H1 (cell line): ENCODE measurements at places on chromosomes 4 and X. TPM values are rescaled to one million over a fixed set of nuclear protein-coding genes. Genes with fewer than 3 reads are reported as not detected.

ZNF595 gene
- 20.3 and 22.5 TPM in 2 replicates for total RNA-seq

- peaks cover 9% of the 10 kb centered on the region for H3K36me3 ChIP-seq
- H3K27ac ChIP-seq, result no peak overlapping the region
- no peak overlapping the region for H3K4me3 ChIP-seq
- DNase-seq, result no peak
- H3K4me1 ChIP-seq, result no peaks in the 10 kb centered on the region
Measured at GRCh38 chr4:114479595-114479994, 119.0 kb upstream of the UGT8 start.

DNA sequence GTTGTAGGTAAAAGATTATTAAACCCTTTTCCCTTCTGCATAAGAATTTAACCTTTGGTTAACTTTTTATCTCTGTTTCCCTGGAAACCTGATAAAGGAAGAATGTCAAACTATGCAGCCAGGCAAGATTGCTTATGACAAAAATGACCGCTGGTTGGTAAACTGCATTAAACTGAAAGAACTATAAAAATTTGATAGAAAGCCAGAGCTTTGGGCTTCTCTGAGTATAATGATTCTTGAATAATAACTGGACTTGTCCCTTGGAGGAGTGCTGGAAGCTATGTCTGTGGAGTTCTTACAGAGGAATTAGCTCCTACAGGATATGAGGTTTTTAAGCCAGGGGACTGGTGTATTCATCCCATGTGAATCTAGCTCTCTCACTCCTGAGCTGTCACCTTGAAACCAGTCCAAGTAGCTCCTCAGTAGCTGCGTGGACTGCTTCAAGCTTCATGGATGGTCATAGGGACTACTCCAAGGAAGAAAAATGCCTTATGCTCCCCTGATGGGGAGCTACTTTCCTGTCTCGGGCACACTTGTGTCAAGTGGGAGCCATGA is 52.0 kb downstream of the RASL11B start:
- no peak overlapping the region for H3K4me3 ChIP-seq
- H3K36me3 ChIP-seq, result no peaks in the 10 kb centered on the region
- no peak for DNase-seq
- H3K27ac ChIP-seq, result no peak overlapping the region
- H3K4me1 ChIP-seq, result no peaks in the 10 kb centered on the region

CXXC4 gene
- total RNA-seq, result 1.8 TPM in 2 replicates

ASMT gene
- 1.4 and 1.5 TPM in 2 replicates for total RNA-seq

AGA gene
- 8.1 and 8.5 TPM in 2 replicates for total RNA-seq

DNA sequence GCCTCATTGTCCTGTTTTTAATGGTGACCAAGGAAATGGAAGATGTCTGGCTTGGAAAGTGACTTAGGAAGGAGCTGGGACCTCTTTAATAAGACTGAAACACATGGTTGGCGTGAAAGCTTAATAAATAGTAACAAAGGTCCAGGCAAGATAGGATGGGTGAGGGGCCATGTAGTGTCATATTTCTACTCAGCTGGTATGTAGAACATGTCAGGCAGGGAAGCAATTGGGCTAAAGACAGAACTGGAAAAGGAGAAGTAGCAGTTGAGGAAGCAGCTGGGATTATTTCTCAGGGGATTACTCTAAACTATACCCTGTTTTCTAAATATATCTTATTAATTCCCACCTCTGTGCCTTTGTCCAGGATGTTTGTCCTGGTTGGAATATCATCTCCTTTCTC is 18.6 kb downstream of the ITGB1BP2 start:
- DNase-seq, result no peak
- no peak overlapping the region for H3K4me3 ChIP-seq
- H3K36me3 ChIP-seq, result no peaks in the 10 kb centered on the region
- no peak overlapping the region for H3K27ac ChIP-seq

GRCh38 chr4:12270546-12270945 is 841.9 kb upstream of the HS3ST1 start:
- no peaks in the 10 kb centered on the region for H3K36me3 ChIP-seq
- no peak for DNase-seq
- no peak overlapping the region for H3K27ac ChIP-seq
- H3K4me3 ChIP-seq, result no peak overlapping the region
- no peaks in the 10 kb centered on the region for H3K27me3 ChIP-seq

- DNase-seq, result no peak
- no peaks in the 10 kb centered on the region for H3K27me3 ChIP-seq
- no peak overlapping the region for H3K27ac ChIP-seq
- no peak overlapping the region for H3K4me3 ChIP-seq
- no peaks in the 10 kb centered on the region for H3K4me1 ChIP-seq
Measured at GRCh38 chr4:16489226-16489625, 263.0 kb upstream of the TAPT1 start.

SRPX gene
- 10.4 TPM in 2 replicates for total RNA-seq

PRSS12 gene
- total RNA-seq, result 7.1 and 9.3 TPM in 2 replicates

GRCh38 chr4:139493176-139493575 is 39.3 kb downstream of the RAB33B start:
- DNase-seq, result no peak
- H3K27ac ChIP-seq, result no peak overlapping the region
- peaks cover 4% of the 10 kb centered on the region; the same call in 1 of the 2 replicates for H3K4me1 ChIP-seq
- H3K27me3 ChIP-seq, result no peaks in the 10 kb centered on the region
- no peak overlapping the region for H3K4me3 ChIP-seq

TRIM61 gene
- 4.1 and 5.0 TPM in 2 replicates for total RNA-seq

MAGEA2B gene
- 0.29 TPM in 1 of 2 replicates, not detected in the other for total RNA-seq

- peaks cover 9% of the 10 kb centered on the region for H3K4me1 ChIP-seq
- no peaks in the 10 kb centered on the region for H3K27me3 ChIP-seq
- no peaks in the 10 kb centered on the region for H3K36me3 ChIP-seq
- peak; percentile 34 for DNase-seq
- no peak overlapping the region for H3K27ac ChIP-seq
Measured at GRCh38 chr4:186132577-186133242, 28.2 kb downstream of the FAM149A start.

- no peaks in the 10 kb centered on the region for H3K36me3 ChIP-seq
- no peaks in the 10 kb centered on the region for H3K4me1 ChIP-seq
- DNase-seq, result no peak
- H3K27ac ChIP-seq, result no peak overlapping the region
- H3K27me3 ChIP-seq, result no peaks in the 10 kb centered on the region
- no peak overlapping the region for H3K4me3 ChIP-seq
Measured at GRCh38 chrX:28670074-28670473, 82.8 kb downstream of the IL1RAPL1 start.

- H3K27ac ChIP-seq, result no peak overlapping the region
- no peaks in the 10 kb centered on the region for H3K36me3 ChIP-seq
- DNase-seq, result no peak
- H3K27me3 ChIP-seq, result no peaks in the 10 kb centered on the region
Measured at GRCh38 chr4:183499801-183500200, 5.1 kb upstream of the ING2 start.

MAGEC2 gene
- total RNA-seq, result not detected in 2 replicates

- H3K27ac ChIP-seq, result no peak overlapping the region
- H3K27me3 ChIP-seq, result no peaks in the 10 kb centered on the region
- no peaks in the 10 kb centered on the region for H3K36me3 ChIP-seq
Measured at GRCh38 chrX:57952320-57952678, 42.0 kb upstream of the ZXDA start.
